Lung (tissue), 17 donors: ENCODE measurements at places on chromosomes 2 and 18. TPM values are rescaled to one million over a fixed set of nuclear protein-coding genes. Genes with fewer than 3 reads are reported as not detected.
A peak's percentile ranks its signal among the peaks of the same experiment; 100 is the strongest.

DNA sequence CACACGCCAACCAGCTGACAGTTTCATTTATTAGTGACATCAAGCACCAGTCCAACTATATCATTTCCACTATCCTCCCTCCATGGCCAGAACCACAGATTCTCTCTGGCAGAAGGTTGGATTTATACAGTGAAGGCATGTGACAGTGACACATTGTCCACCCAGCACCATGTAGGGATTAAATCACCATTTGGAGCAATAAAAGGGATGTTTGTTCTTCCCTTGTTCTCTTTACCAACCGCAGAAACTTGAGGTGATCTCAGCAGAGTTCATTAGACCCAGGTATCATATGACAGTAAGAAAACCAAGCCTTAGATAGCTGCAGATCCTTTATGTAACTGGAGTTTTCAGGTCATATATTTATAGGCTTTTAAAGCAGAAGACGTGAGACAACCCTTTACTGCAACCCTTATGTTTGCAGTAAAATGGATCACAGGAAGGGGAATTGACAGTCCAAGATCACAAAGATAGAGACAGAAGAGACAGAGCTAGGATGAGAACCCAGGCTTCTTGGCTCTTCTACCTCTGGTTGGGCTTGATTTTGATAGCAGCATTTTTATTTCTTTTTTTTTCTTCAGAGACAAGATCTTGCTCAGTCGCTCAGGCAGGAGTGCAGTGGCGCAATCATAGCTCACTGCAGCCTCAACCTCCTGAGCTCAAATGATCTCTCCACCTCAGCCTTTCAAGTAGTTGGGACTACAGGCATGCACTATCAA is 80.1 kb downstream of the XDH start:
- DNase-seq, result no peak

Gene HOXD13
- not detected for total RNA-seq

GRCh38 chr2:177075254-177075653 is 137.3 kb upstream of the HNRNPA3 start:
- no peak for DNase-seq

GRCh38 chr2:237869343-237870102 is 10.1 kb downstream of the RAMP1 start:
- DNase-seq, result no peak

- no peak for DNase-seq
Observed at GRCh38 chr2:237530472-237531433, 35.6 kb upstream of the PRLH start.

GRCh38 chr18:35688757-35689156 is 107.2 kb downstream of the GALNT1 start:
- no peak for DNase-seq

Gene ALPG
- total RNA-seq, result 1.2 TPM

Gene SKA1
- total RNA-seq, result 0.49 TPM

DNA sequence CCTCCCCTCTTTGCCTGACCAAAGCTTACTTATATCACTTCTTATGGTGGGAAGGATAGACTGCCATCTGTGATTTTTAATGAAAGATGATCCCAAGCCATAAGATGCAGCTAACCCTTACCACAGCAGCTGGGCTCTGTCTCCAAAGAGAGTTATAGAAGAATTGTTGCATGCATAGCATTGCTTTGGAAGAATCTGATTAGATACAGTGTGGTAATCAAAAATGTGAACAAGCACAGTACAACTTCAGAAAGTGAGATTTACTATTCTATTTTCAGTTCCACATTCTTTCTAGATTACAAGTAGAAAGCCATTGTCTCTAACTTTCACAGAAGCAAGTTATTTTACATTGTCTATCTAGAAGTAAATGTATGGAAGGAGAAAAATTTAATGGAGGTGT is 129.0 kb upstream of the ACVR2A start:
- no peak for DNase-seq

Gene UGT1A5
- 0.34 TPM for total RNA-seq

DNA sequence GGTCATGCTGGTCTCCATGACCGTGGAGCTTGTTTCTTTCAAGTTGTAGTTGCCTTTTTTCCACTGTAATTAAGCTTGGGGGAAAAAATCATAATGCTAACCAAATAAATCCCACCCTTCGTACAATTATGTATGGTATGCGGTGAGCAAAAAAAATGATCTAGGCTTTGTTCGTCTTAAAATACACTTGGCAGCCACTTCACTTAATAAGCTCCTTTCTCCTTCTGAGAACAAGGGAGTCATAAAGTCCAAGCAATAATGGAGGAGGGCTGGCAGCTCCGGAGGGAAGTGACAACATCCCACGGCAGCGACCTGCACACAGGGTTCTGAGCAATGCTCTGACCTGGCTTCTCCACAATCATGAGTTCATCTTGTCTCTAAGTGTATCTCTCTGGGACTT is 91.2 kb upstream of the KLHL29 start:
- DNase-seq, result peak; percentile 27

DNA sequence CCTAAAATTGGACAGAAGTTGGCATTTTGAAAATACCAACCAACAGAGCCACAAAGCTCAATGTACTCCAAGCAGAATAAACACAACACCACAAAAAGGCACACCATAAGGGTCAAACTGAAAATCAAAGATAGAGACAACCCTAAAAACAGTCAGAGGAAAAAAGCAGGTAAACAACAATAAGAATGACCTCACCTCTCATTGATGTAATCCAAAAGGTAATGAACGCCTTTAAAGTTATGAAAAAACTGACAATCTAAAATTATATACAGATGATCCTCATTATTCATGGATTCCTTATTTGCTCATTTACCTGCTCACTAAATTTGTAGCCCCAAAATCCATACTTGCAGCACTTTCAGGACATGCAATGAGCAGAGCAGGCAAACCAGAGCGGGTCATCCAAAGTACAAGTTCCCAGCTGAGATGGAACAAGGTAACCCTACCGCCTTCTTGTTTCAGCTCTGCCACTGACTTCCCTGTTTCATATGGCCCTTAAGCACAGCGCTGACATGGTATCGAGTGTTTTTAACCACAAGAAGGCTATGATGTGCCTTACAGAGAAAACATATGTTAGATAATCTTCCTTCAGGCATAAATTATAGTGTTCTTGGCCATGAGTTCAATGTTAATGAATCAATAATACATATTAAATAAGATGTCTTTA is 17.0 kb downstream of the RTN4 start:
- no peak for DNase-seq

DNA sequence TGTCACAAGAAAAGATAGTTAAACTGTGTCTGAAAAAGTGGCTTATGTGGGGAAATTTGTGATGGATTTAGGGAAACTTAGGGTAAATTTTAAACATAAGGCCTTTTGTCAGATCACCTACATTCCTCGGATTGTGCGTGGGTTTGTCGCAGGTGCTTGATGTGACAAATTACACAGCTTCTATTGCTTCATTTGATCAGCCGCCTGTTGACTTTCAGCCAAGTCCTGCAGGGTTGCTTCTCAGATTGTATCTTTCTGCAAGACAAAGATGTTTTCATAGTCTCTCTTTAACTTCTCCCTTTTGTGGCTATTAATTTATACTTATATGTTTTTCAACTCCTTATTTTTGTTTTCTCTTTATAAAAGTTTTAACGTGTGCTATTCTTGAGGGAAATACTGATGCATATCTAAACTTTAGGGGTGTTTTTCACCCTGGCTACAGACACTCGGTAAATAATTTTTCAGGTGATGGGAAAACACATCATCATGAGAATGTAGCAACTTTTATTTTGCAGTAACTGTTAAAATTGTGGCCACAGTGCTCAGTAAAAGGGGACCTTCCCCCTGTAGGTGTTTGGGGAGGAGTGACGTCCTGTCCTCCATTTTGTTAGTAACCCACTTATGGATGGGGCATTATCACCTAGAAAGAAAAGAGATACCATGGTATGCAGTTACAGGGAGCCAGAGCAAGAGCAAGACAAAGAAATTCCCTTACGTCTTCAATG is 31.4 kb downstream of the GALM start:
- no peak for DNase-seq

DNA sequence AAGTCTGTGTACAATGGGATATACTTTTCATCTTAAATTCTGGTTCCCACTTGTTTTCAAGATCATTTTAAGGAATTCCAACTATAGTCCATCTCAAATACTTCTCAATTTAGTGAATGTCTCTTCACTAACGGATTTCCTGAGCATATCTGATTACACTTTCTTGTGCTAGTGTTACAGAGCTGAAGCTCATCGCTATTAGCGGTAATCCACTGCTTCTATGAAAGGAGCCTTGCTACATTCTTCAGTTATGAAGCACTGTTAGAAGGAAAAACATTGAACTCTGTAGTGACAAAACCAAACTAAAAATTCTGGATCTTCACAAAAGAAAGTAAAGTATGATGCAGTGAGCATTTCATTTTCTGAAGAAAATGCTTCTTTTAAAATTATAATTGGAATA is 72.0 kb downstream of the AGPS start:
- DNase-seq, result no peak

Gene UPP2
- not detected for total RNA-seq

- DNase-seq, result no peak
Observed at GRCh38 chr2:167132066-167132465, 243.8 kb downstream of the XIRP2 start.

Gene ELP2
- 48.6 TPM for total RNA-seq

GRCh38 chr2:207385076-207385475 is 144.7 kb upstream of the CREB1 start:
- DNase-seq, result no peak

GRCh38 chr2:239678666-239679296 is 278.0 kb upstream of the HDAC4 start:
- DNase-seq, result no peak

GRCh38 chr2:21928292-21928691 is 804.5 kb downstream of the TDRD15 start:
- DNase-seq, result no peak

DNA sequence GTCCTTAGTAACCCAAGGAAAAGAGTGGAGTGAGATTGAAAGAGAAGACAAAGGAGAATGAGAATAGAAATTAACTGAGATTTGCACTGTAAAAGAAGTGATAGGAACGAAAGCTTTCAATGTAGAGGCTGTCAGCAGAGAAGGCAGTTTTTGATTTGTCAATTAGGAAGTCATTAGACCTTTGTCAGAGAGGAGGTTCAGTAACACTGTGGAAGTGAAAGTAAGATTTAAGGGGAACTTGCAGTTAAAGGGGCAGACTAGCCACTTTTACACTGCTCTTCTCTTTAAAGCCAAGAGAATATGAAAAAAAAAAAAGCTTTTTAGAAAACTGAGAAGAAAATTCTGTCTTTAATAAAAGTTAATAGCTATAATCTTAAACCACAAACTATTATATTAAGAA is 11.5 kb upstream of the KYNU start:
- DNase-seq, result no peak

DNA sequence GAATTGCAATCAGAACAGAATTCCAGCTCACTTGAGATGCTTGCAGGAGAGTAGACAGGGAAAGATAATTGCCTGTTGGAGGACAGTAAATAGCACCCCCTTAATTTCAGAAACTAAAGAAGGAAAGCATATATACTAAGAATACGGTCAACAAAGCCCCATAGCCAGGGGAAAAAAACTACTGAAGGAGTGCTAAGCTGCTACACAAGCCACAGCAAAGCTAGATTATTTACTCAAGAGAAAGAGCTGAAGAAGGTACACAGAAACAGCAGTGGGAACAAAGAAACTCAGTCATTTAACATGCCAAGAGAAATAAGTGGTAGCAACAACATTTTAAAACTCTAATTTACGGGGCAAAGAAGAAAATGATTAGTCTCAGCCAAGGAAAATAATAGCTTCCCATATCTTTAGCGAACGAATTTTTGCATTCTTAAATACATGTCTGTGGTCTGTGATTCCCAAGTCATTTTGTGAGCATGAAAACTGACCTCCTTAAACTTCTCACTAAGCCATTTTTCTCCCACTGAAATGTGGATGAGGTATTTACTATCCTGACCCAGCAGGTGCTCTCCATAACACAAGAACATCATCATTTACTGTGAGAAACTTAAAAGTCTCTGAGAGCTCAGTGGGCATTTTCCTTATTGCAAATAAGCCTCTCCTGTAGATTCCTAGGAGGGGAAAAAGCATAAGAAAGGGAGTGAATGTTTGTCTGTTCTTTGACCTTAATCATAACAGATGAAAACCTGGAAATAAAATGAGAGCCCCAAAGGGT is 196.0 kb downstream of the PAX3 start:
- peak; percentile 11 for DNase-seq

Gene COL6A3
- total RNA-seq, result 459 TPM

DNA sequence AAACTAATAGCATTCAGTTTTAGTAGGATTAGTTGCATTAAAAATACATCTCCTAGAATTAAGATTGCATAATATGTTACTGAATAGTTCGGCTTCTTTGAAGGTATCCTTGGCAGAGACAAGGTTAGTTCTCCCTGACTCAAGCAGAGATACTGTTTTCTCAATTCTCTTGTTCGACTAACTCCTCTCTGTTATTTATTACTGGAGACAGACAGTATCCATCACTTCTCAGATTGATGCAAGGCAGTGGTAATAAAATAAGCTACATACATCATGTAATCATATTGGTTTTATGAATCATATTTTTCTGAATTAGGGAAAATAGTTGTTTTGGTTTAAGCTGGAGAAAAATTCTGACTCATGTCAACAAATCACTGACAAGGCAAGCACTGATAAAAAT is 134.8 kb downstream of the SLC8A1 start:
- DNase-seq, result no peak

- no peak for DNase-seq
Observed at GRCh38 chr18:48155856-48156255, 225.4 kb upstream of the SMAD2 start.

Gene STARD6
- not detected for total RNA-seq

Gene SERPINB12
- not detected for total RNA-seq

- DNase-seq, result no peak
Observed at GRCh38 chr2:216308576-216308975, 63.7 kb downstream of the MARCHF4 start.

GRCh38 chr18:37565101-37565976 is at the start of gene CELF4:
CELF4 (minus strand) TSS chr18:37565798.
- DNase-seq, result peak; percentile 42

Gene IL18RAP
- total RNA-seq, result 10.9 TPM

DNA sequence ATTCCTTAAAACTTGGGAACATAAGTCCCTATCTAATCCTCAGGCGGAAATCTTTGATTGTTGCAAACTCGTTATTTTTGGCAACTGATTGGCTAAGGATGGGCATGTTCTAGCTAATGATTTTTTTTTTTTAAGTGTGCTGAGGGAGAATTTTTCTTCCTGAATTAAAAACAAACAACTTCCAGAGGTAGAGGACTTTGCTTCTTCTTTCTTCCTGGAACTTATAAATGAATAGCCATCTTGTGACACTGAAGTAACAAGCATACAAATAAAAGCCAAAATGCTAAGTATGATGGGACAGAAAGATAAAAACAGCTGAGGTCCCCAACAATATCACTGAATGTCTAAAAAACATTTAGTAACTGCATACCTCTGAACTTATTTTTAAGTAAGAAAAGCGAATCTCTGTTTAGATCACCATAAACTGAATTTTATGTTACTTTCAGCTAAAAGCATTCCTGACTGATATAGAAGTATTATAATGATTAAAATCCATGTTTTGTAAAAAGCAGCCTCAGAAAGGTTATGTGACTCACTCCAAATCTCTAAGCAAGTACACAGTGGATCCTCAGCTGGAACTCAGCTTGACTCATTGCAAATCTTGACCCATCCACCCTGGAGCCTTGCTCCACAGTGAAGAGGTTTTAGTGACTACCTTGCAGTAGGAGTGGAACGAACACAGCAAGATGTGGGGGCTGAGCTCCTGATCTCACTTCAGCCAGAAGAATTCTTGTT is 344.4 kb downstream of the CLIP4 start:
- no peak for DNase-seq
